AML-193 (cell line): ENCODE measurements at places on chromosomes 5 and 9.

GRCh38 chr9:19782005-19782404 is 6.8 kb downstream of the SLC24A2 start:
- DNase-seq = no peak

DNA sequence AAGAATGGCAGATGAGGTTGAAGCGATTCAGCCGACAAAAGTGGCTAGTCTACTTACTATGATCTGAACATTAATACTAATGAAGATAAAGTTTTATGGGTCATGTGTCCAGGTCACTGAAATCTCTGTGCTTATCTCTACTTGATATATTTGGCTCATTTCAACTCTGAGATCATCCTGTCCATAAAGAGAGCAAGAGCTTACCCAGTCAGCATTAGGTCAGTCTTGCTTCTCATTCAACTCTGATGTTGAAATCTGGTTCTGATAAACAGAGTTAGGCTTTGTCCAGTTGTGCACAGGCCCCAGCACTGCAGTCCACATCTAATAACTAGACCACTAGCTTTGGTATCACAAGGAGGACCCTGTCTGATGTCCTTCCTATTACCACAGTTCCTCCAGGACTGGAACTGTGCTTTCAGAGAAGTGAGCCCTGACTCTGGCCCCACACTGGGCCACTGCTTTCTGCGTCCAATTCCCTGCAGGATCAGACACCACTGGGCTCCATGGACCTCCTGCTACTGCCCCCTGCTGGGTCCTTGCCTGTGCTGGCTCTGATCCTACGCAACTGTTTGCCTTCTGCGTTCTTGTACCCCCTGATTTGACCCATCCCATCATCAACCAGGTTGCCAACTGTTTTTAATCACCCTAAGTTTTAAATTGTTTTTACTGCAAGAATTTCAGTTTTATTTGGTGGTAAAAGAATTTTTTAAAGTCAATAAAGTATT is 23.7 kb upstream of the FAM120A start:
- DNase-seq = no peak

DNA sequence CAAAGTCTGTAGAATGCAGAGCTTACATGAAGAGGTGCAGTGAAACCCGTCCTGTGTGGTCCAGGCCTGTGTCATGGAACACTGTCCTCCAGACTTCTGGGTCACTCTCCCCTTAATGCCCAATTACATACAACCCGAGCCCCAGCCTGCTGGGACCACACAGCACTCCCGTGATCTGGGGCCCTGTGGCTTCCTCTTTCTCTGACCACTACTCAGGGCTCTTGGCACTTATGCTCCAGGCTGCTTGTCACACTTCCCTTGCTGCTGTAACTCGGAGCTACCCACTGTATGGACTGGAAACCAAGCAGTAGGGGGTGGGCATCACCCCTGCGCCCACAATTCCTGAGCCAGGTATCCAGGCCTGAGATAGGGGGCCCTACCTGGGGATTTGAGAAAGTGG is 10.3 kb upstream of the IL3 start:
- peak; percentile 58 for DNase-seq

DNA sequence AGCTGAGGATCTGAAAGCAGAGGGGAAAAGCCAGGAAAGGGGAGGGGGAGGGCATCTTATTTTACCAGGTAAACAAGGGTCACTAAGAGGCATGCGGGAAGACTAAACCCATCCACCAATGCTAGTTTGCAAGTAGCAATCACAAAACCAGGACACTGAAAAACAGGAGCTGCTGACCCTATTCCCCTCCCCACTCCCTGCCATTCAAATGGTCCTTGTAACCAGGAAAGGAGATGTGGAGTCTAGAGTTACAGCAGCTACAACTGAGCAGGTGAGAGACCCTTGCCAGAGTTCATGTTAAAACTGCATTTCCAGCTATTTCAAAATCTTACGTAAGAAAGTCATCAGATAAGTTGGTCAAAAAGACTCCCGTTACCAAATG is 85.3 kb upstream of the SIMC1 start:
- DNase-seq = no peak

DNA sequence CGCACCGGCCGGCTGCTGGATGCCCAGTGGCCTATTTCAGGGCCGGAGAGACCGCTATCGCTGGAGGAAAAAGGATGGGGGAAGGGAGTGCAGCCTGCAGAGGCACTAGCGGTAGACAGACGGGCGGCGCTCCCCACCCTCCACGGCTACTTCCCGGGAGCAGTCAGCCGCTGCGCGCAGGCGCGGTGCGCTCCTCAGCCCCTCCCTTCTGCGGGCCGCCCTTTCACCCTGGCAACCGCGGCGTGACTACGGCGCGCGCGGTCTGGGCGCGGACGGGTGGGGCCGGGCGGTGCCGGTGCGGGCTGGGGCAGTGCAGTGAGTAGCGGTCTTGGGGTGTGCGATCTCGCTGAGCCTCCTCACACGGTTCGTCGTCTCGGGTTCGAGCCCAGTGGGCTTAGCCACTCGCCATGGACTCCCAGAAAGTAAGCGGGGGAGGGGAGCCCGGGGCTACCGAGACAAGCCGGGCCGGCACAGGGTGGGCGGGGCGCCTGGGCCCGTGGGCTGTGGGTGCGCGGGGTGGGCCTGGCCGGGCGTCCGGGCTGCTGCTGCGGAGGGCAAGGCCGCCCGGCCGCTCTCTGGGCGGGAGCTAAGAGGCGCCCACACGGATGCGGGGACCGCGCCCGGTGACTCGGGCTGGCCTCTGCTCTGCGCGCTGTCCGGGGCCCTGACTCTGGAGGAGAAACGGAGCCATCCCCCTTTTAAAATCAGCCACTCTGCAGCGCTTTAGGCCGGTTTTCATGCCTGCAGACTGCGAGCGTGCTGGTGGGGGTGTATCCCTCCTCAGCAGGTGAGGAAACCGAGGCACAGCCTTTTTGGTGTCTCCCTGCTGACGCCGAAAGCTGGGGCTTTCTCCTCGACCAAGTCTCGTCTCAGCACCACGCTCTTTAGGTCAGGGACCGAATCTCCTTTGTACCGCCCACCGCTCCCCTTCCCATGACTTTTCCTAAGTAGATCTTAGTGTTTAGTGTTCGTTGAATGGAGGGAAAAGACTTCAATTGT is at the start of gene FSD1L:
Gene FSD1L (plus strand): TSS at position 221 of the 999 bp plus-strand sequence. CDS start 187 bp downstream, at position 408.
- peak; percentile 89 for DNase-seq

GRCh38 chr9:111944241-111944866 is 47.7 kb downstream of the UGCG start:
- no peak for DNase-seq

- no peak for DNase-seq
Observed at GRCh38 chr5:133531178-133531577, 81.2 kb downstream of the FSTL4 start.

GRCh38 chr5:178461004-178461730 is 129.0 kb downstream of the COL23A1 start:
- DNase-seq = peak; percentile 46

DNA sequence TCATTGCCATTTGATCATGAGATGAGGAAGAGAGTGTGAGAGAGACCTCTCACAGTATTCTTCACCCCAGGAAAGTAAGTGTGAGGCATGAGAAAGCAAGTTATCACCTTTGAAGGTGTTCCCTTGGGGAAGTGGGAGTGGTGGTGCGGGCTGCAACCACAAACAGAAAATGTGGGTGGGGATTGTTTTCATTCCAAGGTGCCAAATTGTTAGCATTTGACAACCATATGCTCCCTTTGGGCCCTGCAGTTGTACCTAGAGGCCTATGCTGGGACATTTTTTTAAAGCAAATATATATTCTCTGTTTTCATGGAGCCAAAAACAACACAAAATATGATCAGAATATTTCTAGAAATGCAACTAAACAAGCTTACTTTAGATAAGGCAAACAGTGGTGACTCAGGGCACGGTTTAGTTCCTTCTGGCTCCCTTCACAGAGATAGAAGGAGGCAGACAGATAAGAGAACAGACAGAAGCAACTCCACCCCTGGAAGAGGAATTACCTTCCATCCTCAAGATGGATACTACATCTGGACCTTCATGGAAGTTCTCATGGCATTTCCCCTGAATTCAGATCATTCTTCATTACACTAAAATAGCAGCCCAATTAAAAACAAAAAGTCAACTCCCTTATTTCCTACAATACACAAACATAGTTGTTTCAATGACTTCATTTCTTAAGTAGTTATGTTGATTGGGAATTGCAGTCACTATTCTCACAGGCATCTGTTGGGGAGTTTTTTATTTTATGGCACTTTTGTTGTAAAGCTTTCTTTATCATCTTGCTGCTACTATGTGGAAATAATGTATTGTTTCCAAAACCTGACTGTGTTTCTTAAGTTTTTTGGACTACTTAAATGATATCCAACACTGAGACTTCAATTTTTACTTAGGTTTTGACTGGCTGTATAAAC is 416.6 kb downstream of the PLK2 start:
- DNase-seq = no peak

- DNase-seq = no peak
Observed at GRCh38 chr5:6805841-6806240, 92.6 kb downstream of the TENT4A start.

DNA sequence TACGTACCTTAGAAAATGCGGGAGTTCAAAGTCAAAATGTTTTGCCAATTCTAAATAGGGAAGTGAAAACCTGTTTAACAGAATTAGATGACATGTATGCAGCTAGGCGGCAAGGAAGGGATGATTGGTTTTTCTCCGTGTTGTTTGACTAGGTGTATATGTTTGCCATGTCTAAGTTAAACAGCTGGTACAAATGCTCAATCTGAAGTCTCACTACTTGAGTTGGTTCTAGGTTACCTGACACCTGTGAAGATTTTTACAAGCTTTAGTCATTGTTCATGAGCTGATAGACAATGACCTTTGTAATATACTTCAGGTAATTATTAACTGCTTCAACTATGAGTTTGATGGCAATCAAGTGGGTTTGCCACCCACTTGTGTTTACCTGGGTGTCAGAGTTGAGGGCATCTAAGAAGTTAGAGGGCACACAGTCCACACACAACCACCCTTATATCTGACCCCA is 74.3 kb downstream of the SLC44A1 start:
- no peak for DNase-seq

GRCh38 chr5:65017636-65018035 is 248.9 kb downstream of the CWC27 start:
- no peak for DNase-seq

- no peak for DNase-seq
Observed at GRCh38 chr9:2255128-2255527, 240.0 kb downstream of the SMARCA2 start.
